ENCODE measurements at places on chromosomes 2 and 18. TPM values are rescaled to one million over a fixed set of nuclear protein-coding genes. Genes with fewer than 3 reads are reported as not detected.

DNA sequence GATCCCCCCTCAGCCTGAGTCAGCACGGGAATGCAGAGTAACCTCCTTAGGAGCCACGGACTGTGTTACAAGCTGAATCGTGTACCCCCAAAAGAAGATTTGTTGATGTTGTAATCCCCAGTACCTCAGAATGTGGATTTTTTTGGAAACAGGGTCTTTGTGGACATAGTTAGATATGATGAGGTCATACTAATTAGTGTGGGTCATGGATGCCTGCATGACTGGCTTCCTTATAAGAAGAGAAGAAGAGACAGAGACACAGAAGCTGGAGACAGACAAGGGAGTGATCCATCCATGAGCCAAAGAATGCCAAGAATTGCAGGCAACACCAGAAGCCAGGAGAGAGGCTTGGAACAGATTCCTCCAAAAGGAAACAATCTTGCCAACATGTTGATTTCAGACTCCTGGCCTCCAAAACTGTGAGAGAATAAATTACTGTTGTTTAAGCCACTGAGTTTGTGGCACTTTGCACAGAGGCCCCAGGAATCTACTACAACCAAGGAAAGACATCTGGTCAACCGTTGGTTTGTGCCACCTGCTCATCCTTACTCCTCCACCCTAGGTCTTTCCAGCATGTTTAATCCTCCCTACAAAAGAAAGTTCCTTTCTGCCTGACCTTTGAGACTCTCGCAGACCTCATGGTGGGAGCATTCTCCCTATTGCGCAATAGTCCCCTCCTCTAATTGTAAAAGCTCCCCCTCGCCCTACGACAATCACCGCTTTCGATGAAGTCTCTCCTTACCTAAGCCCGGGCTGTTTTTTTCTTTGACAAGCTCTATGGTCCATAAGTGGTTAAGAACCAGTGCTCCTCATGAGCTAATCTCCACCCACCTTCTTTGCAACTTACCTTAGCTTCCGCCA, 91.6 kb downstream of the DNER start:
- DNase-seq: peak; percentile 39

DNA sequence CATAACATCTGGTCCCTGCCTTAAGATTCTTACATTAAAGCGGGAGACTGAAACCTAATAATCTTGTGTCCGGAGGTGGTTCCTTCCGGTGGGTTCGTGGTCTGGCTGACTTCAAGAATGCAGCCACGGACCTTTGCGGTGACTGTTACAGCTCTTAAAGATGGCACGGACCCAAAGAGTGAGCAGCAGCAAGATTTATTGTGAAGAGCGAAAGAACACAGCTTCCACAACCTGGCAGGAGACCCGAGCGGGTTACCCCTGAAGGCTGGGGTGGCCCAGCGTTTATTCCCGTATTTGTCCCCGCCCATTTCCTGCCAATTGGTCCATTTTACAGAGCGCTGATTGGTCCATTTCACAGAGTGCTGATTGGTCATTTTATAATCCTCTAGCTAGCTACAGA, 122.3 kb upstream of the SIX2 start:
- peak; percentile 17 for DNase-seq

DNA sequence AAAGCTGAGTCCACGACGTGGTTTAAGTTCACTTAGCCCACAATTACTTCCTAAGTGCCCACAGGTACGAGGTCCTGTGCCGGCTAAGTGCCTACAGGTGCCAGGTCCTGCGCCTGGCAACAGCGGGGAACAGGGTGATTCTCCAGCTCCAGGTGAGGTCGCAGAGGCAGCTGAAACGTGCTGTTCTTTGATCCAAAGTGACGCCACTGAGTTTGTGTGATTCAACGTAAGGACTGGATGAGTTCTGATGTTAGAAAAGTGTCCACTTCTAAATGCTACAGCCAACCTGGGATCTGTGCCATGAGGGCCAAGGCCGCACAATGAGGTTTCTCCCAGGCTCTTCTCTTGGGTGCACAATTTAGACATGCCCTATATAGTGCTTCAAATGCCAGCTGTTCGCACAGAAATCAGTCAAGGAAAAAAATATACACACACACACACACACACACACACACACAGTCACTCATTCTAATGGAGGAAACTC, 57.5 kb downstream of the NDUFA10 start:
- no peak for DNase-seq

Gene LAMA1
- total RNA-seq: 8.3 TPM

Gene RAB17
- not detected for total RNA-seq

GRCh38 chr2:190532581-190532980, 1.9 kb downstream of the NEMP2 start:
- DNase-seq: no peak

Gene TP53I3
- total RNA-seq: 59.4 TPM

Gene FBXO48
- 0.88 TPM for total RNA-seq

Gene CDH19
- not detected for total RNA-seq

Gene CNGA3
- 0.29 TPM for total RNA-seq

DNA sequence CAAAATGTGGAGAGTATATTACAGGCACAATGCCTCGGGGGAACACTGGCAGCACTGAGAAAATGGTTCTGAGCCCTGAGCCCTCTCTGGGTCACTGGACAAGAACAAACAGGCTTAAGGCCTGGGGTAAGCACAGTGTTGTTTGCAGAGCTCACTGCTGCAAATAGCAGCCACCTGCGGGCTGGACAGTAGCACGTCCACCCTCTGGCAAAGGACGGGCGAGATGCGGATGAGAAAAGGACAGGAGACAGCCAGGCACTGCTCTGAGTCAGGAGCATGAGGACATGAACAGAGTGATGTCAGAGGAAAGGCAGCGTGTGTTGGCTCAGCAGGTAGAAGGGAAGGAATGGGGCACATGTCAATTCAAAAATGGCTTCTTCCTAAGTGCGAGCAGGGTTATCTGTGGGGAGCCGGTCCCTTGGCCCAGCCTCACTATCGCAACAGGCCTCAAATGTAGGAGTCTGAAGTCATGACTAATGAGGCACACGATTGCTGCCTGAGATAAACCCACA, 25.9 kb upstream of the NEB start:
- DNase-seq: no peak

DNA sequence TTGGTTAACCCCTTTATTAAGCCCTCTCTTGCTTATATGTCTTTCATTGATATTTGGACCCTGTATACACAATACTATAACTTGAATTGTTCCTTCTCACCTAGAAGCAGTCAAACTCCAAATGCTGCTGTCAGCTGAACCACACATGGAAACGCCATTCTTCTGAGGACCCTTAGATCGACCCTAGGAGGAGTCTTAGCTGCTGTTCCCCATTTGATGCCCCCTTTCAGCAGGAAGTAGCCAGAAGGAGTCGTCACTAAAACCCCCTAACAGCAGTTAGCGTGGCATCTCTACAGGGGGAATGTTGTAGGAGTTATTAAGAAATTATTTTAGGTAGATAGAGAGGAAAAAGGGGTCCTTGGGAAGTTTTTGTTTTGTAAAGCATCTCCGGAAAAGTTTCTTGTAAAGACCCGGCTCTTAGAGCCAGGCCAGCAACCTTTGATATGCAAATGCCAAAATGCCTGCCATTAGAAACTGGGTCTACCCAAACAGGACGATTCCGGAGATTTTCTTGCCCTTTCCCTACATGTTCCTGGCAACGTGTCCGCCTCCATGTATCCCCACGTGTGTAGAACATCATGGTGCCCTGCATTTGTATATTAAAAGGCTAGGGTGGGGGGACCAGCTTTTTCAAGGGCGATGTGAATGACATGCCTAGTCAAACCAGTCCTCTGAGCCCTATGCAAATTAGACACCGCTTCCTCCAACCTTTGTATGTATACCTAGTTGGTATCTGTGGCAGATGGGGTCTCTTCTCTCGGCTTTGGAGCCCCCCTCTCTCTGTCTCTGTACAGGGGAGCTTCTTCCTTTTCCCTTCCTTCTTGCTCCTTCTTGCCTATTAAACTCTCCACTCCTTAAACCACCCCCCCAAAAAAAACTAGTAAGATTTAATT, 638.4 kb upstream of the POU3F3 start:
- DNase-seq: no peak

DNA sequence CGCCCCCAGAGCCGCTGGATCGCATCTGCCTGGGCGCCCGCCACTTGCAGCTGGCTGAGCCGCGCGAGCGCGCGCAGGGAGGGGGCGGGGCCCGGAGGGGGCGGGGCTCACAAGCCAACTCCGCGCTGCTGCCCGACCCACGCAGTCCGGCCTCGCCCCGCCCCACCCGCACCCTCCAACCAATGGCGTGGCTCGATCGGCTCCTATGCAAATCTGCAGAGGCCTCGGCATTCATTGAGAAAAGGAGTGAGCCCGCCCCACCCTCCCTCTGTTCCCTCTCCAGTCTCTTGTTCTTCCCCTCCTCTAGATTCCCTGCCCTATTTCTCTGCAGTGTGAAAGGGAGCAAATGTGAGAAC, at the start of gene ALK:
Gene ALK (minus strand): TSS at position 27 of the 356 bp plus-strand sequence. CDS start 927 bp downstream, outside the sequence.
- DNase-seq: peak; percentile 93

Gene DCDC2C
- total RNA-seq: not detected

GRCh38 chr2:237456200-237456843, 30.7 kb upstream of the MLPH start:
- DNase-seq: peak; percentile 92

GRCh38 chr2:100067784-100068183, 74.6 kb downstream of the AFF3 start:
- DNase-seq: no peak

DNA sequence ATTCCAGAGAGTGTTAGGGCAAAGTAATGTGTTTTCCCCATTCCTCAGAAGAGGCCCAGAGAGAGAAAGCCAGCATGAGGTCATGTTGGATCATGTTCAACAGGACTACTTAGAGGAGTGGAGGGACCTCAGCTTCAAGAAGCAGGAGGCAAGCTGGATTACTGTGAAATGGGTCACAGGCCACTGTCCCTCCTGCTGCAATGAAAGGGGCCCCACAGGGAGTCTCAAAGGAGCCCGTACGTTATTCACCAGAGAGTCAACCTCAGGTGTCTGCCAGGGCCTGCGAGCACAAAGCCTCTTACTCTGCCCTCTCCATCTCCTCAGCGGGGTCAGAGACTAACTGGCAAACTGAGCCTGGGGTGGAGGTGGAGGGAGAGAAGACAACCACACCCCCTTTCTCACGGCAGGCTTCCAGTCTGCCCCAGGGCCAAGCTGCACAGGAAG, 27.2 kb upstream of the ACYP2 start:
- DNase-seq: no peak

Gene CTDP1
- 26.8 TPM for total RNA-seq

DNA sequence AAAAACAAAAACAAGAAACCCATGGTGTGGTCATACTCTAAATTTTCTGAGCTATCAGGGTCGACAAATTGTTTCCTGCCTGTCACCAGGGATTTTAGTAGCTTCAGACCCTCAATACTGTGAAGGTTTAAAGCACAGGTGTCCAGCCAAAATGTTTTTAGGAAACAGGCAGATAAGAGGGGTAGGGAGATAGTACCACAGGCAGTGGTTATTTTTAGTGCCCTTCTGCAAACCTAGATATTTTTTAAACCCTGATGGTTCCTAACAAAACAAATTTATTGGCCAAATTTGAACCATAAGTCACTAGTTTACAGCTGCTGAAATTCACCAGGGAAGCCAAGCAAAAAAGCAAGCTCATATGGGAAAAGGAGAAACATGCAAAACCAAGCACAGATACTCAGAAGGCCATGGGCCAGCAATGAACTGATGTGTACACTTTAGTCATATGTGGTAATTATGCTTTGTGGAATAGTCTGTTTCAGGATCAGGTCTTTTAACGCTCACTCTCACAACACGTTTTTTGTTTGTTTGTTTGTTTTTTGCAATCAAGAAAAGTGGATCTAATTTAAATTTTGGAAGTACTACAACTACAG, 156.8 kb upstream of the STK17B start:
- DNase-seq: no peak

Gene FOXD4L1
- under 0.01 TPM for total RNA-seq

- DNase-seq: no peak
Observed at GRCh38 chr2:233967164-233967563, 50.0 kb downstream of the TRPM8 start.

Gene CNDP1
- total RNA-seq: not detected

Gene ARHGAP25
- 0.29 TPM for total RNA-seq

GRCh38 chr2:151757861-151758260, 23.6 kb upstream of the NEB start:
- no peak for DNase-seq

Gene CIB4
- not detected for total RNA-seq

Gene CLEC4F
- not detected for total RNA-seq

Measured in osteoblast (primary cell).